ENCODE measurements at places on chromosomes 6 and 20.

DNA sequence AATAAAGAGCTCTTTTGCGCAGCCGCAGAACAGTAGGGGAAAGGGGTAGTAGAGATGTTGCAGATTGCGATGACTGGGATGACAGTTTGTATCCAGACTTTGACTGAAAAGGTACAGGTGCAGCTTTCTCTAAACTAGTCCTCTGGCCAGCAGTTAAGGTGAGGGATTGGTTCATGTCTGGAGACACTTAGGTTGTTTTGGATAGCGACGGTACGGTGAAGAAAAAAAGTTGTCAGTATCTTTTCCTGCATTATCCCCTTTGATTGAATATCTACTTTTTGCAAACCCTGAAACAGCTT is 537 bp downstream of the PRR3 start:
- DNase-seq: peak; percentile 33

DNA sequence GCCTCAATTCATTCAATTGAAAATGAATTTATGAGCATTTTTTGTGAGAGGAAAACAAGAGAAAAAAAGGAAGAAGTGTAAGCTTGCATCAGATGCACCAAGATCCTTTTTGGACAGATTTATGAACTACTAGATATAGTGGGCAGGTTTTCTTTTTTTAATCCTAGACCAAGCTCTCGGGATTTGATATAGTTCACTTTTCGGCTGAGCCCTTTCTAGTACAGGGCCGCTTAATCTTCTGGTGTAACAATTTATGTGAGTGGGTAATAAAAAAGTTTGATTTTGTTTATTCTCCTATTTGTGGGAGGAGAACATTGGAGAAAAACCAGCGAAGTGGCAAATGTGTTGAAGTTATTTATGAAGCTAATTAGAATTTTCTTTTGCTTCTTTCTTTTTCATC is 538.0 kb downstream of the UTRN start:
- no peak for DNase-seq

DNA sequence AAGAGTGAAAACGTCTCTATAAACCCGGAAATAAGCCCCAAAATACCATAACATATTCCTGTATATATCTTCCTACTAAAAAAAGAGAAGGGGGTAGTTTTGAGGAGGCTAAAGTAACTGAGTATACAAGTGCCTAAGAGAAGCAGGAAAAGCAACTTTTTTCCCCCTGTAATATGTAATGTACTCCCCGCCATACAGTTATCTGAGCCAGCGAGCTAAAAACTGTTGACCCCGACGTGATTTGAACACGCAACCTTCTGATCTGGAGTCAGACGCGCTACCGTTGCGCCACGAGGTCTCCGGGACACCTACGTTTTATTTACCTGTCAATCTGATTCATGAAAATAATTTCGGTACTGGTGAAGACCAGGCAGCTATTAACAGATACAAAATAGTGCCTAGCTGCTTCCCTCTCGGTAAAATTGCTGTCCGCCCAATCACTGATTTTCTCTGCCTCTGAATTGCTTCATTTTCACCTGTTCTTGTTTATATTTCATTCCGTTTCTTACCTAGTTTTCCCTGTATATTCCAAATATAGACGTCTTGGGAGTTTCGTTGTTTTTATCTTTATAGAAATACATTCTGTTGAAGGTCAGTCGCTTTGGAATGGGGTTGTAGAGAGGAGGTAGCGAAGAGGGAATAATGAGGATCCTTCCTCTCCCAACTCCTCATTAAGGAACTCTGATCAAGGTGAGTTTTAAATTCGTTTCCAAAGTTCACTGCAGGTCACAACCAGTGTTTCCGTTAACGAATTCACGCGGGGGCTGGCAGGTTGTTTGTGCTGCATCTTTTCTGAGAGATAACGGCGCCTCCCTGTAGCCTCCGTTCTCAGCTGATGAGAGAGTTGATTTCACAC is 33.6 kb upstream of the BTN3A2 start:
- DNase-seq: no peak

GRCh38 chr20:43985608-43986316 is 71.1 kb downstream of the TOX2 start:
- DNase-seq: no peak

DNA sequence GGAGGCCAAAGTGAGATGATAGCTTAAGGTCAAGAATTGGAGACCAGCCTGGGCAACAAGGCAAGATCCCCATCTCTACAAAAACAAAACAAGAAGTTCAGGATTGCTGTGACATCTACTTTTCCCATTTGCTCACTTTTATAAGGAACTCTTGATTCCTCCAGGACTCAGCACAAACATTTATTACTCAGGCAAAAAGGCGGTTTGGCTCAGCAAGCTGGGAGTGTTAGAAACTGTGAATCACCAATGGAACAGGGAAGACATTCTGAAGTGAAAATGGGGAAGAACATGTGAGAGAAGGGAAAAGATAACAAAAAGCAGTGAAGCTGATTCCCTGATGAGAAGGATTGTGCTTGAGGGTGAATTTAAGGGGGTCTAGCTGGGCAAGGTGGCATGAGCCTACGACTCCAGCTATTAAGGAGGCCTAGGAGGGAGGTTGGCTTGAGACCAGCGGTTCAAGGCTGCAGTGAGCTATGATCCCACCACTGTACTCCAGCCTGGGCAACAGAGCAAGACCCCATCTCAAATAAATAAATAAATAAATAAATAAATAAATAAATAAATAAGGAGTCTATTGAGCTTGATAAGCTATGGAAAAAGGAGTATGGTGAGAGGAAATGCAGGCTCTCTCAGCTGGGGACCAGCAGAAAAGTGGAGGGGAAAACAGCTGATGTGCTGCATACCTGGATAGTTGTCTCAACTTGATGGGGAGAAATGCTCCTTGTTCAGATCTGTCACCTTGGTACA is 65.4 kb upstream of the HDDC2 start:
- no peak for DNase-seq

- DNase-seq: no peak
These were observed 47.8 kb downstream of the TFEB start for GRCh38 chr6:41687501-41688175.

DNA sequence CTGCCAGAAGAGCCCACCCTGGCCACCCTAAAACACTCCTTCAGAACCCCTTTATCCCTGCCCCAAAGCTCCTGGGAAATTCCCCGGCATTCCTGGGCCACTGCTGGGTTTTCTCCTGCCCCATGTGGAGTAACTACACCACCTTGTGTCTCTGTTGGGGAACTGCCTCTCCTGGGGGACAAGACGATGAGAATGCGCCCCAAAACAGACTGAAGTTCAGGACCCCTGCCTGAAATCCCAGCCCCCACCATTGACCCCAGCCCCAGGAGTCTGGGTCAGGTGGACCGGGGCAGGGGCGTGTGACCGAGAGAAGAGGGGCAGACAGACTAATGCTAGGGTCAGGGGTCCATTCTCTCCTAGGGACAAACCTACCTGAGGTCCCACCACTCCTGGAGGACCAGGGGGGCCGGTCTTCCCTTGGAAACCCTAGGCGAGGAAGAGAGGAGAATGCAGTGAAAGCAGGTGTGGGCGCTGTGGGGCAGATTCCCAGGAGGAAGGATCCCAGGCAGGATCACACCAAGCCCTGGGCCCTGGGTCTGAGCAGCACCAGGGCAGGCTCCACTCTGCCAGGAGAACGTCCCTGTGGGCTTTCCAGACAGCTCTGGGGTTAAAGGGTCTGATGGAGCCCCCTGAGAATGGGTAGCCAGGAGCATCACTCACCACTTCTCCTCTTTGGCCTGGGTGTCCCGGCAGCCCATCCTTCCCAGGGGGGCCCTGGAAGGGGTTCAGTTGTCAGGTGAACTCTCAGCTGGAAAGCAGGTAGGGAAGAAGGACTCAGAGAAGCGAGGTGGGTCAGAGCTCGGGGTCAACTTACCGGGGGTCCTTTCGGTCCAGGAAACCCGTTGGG is 19.4 kb downstream of the COL11A2 start:
- DNase-seq: no peak

- DNase-seq: no peak
These were observed 46.3 kb upstream of the NHSL1 start for GRCh38 chr6:138545621-138545980.

- DNase-seq: no peak
These were observed 48.2 kb upstream of the BEND6 start for GRCh38 chr6:56906752-56907151.

GRCh38 chr6:12298017-12298978 is 8.1 kb downstream of the EDN1 start:
- no peak for DNase-seq

DNA sequence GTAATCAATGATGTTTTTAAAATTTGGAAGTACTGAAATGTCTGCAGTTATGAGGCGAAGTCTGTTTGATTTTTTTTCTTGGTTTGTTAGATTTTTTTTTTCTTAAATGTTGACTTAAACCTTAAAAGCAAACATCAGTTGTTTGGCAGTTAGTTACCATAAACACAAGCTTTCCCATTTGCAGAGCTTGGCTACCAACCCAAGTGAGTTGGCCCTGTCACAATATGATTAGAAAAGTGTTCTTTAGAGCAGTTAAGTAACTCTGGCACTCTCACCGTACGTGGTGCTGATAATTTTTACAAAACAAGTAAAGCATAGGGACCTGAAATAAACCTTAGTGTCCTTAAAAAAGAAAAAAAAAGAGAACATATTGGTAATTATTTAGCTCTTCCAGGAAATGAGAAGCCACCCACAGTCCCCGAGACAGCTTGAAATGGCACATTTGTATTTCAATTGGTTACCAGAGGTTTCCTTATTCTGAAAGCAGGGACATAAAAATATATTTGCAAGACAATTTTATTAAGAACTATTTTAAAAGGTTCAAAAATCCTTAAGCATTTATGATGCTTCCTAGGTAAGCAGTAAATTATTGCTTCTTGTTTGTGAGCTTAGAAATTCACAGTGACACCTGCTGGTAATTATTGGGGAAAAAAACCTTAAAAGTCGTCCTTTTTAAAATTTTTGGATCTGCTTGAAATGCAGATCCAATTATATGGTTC is 3.9 kb downstream of the HEY2 start:
- DNase-seq: no peak

GRCh38 chr6:104705095-104705707 is 154.5 kb downstream of the HACE1 start:
- peak; percentile 15 for DNase-seq

DNA sequence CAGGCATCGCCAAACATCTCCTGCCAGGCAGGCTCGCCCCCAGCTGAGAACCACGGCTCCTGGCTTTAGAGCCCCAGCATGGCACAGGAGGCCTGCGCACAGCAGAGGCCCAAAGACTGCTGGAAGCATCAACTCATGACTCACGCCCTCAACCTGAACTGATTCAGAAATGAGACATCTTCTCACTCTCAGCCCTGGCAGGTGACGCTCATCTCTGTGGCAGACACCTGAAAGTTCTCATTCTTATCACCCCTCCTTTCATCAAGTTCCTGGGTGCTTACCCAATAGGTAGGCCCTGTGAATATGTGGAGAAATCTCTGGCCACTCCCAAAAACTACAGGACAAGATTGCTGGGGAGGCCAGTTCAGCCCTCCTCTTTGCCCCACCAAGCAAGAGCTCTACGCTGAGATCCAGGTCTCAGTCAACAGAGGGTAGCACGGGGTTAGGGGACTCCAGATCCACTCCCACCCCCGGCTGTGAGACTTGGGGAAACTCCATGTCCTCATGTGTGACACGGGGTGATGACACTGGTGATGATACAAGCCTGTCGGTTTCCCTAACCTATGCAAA is 11.3 kb downstream of the NFATC2 start:
- DNase-seq: peak; percentile 46

DNA sequence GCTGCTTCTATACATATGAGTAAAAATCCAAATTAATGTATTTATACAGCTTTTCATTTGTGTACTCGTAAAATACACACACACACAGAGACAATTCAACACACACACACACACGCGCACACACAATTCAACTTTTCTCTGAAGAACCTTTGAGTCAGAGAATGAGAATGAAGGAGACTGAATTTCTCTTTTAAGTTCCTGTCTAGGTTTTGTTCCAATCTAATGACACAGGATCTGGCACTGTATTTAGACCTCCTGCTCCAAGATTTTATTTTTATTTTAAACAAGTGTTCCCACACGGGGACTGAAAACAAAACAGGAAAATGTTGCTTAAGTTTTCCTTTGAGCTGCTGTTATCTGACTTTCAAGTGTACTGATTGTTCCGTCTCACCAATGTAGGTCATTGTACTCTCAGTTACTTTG is 250.8 kb downstream of the LAMA2 start:
- no peak for DNase-seq

DNA sequence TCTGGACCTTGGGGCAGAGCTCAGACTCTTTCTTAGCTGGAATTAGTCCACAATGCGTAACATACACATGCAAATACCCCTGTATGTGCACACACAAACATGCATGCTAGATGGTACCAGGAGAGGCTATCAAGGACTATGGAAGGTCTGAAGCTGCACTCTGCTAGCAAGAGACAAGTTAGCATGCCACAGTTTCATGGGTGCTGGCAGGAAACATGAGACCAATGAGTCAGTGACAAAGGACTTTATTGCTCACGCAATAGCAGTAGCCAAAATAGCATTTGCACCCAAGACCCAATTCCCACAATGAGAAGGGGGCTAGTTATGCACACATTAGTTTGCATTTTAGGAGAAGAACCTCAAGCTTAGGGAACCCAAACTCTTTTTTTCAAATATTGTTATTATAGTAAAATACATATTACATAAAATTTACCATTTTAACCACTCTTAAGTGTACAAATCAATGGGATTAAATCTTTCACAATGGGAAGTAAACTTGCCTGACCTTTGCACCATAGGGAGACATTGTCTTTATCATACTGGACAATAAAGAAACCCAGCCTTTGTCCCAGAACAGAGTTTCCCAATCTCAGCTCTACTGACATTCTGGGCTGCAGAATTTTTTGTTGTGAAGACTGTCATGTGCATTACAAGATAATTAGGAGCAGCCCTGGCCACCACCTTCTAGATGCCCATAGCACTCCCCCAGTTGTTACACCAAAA is 69.1 kb downstream of the NRSN1 start:
- DNase-seq: no peak

DNA sequence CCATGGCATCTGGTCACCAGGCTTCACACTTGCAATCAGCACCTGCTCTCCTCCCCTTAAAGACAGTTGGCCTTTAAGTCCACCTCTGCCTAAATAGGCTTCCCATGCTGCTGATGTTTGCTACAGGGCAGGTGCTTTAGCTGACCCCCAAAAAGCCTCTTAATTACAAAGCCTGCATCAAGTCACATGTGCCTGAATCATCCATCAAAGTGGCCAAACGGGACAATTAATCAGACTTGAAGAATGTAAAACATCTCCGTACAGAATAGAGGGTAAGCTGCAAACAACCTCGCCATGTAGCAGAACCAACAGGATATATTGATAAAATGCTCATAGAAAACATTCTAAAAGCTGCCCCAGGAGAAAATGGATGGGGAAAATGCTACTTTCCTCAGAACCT is 7.4 kb downstream of the LY86 start:
- no peak for DNase-seq

- DNase-seq: no peak
These were observed 62.9 kb upstream of the HBS1L start for GRCh38 chr6:135117413-135117968.

GRCh38 chr6:132734694-132735236 is 20.9 kb upstream of the VNN1 start:
- DNase-seq: no peak

DNA sequence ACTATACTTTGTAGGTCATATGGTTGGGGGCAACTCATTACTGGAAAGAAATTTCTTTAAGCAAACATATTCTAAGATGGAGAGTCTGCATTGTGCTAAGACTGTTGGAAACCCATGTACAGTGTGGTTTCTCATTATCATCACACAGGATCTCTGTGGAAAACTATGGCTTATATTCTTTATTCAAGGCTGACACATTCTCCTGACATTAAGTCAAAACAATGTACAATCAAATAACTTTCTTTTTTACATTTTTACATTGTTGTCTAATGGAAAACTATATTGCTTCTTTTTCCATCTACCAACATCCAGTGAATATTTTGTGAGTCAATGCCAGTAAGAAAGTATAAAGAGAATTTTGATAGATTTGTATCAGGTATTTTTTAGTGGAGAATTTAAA is 417.6 kb downstream of the GRIK2 start:
- no peak for DNase-seq
